CD8-positive, alpha-beta memory T cell (primary cell): ENCODE measurements at places on chromosomes 6 and 20.

GRCh38 chr20:58094698-58095097, 133.8 kb downstream of the ANKRD60 start:
- no peak for DNase-seq

GRCh38 chr6:111228094-111228493, 140.8 kb downstream of the SLC16A10 start:
- no peak for DNase-seq

DNA sequence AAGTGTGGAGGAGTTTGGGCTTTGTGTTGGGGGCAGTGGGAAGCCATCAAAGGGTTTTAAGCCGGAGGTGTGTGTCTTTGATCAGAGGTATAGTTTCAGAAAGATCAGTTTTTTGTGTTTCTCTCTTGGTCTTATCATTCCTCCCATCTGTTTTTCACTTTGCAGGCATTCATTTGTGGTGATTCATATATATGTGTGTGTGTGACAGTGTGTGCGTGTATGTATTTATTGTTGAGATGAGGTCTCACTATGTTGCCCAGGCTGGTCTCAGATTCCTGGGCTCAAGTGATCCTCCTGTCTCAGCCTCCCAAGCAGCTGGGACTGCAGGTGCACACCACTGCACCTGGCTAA, 11.1 kb upstream of the SERINC3 start:
- DNase-seq = peak; percentile 36

GRCh38 chr6:355373-356208, 36.0 kb upstream of the IRF4 start:
- no peak for DNase-seq

DNA sequence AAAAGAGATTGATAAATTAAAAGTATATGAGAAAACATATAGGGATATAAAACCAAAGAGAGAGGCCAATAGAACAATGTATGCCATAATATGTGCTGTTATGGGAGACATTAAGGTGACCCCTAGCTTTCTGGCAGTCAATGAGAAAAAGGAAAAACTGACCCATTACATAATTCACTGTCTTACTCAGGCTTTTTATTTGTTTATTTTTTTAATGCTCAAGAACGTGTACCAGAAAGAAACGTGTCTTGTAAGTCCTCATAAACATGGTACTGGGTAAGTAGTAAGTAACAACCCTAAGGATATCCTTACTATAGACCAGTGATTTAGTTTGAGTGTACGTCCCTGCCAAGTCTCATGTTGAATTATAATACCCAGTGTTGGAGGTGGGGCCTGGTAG, 160.8 kb upstream of the PHACTR1 start:
- no peak for DNase-seq

GRCh38 chr20:1332749-1333300, 3.9 kb upstream of the SDCBP2 start:
- DNase-seq = no peak

GRCh38 chr6:75282706-75283105, 1.9 kb downstream of the TMEM30A start:
- DNase-seq = no peak

DNA sequence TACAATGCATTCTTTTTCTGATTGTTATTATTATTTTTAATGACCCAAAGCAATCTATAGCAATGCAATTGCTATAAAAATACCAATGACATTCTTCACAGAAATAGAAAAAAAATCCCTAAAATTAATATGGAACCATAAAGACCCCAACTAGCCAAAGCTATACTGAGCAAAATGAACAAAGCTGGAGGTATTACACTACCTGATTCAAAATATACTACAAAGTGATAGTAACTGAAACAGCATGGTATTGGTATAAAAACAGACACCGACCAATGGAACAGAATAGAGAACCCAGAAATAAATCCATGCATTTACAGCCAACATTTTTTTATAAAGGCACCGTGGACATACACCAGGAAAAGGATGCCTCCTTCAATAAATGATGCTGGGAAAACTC, 60.5 kb upstream of the EEF1A1 start:
- no peak for DNase-seq

GRCh38 chr6:78117966-78118365, 465.1 kb downstream of the MEI4 start:
- DNase-seq = no peak

GRCh38 chr6:37793067-37793466, 26.5 kb upstream of the ZFAND3 start:
- DNase-seq = no peak

- DNase-seq = no peak
Observed at GRCh38 chr6:24763578-24763977, 11.2 kb upstream of the GMNN start.

DNA sequence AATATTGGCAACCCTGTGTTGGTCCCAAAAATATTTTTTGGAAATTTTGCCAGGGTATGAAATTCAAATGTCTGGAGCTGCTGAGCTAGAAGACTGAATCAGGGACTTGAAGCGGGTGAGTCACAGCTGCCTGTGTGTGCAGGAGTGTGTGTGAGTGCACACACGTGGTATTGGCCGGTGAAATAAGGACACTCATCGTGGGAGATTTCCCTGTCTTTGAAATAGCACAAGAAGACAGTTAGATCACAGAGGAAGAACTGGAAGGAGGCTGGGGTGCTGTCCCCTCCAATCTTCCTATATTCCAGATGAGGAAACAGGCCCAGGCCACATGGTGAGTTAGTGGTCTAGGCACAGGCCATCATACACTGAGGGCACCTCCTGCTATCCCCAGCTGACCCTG, 123.8 kb upstream of the MLN start:
- no peak for DNase-seq

- DNase-seq = no peak
Observed at GRCh38 chr6:160254467-160255312, 3.9 kb downstream of the SLC22A2 start.

- no peak for DNase-seq
Observed at GRCh38 chr20:42985628-42986027, 204.1 kb downstream of the PTPRT start.

GRCh38 chr20:50982363-50982762, 23.7 kb downstream of the MOCS3 start:
- peak; percentile 46 for DNase-seq

DNA sequence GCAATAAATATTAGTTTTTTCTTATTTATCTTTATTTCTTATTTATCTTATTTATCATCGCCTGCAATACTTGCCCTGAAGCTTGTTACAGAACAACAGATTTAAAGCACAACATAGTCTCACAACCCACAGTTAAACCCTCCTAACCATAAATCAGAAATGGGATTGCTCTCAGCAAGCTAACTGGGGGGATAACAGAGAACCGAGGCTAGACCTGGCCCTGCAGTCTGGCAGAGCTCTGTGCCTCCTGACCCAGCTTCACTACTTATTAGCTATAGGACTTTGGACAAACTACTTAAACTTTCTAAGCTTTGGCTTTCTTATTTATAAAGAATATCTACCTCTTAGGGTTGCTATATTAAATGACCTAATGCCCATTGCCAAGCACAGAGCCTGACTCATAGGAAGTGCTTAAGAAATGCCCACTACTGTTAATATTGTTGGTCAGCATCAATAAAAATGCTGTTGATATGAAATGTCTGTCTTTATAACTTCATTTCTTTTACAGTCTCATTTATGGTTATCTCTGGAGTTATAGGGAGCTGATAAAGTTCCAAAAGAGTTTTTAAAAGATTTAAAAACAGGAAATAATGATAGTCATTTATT, 87.9 kb upstream of the BEND6 start:
- DNase-seq = no peak

- no peak for DNase-seq
Observed at GRCh38 chr20:32780278-32780677, 18.1 kb downstream of the DNMT3B start.

- no peak for DNase-seq
Observed at GRCh38 chr20:48951646-48952045, 30.1 kb downstream of the ARFGEF2 start.

- no peak for DNase-seq
Observed at GRCh38 chr6:95143408-95144180, 433.7 kb upstream of the MANEA start.

DNA sequence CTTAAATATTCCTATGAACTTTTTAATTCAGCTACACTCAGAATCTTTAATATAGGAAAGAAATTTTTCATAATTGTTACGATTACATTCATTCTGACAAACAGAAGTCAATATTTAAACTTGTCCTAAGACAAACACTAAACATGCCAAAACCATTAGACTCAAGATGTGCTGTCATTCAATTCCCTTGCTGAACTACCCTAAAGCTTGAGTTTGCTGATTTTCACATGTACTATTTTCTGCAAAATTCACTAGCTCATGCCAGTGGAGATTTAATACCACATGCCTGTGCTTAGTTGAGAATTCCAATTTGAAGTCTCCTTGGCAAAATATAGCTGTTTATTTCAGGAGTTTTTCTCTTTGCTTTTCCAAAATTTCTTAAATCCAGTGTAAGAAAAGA, 448.0 kb downstream of the COL12A1 start:
- no peak for DNase-seq

DNA sequence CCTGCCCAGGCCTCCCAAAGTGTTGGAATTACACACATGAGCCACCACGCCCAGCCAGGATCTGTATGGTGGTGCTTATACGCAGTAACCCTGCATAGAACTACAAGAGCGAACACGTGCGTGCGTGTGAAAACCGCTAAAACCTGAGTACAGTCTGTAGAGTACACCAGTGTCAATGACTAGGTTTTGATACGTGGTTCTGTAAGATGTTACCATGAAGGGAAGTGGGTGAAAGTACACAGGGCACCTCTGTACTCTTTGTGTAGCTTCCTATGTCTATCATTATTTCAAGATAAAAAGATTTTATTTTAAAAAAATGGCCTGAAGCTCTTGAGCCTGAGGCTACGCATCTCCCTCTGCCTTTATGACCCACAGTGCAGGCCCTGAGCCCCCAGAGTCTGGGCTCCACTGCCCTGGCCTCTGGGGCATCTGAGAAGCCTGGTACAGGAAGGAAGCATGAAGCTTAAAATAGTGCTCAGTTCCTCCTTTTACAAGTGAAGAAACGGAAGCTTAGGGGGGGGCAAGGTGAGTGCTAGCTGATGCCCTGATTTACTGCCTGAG, 21.6 kb downstream of the LY86 start:
- peak; percentile 76 for DNase-seq

- DNase-seq = no peak
Observed at GRCh38 chr6:39488255-39488879, 165.9 kb upstream of the KCNK16 start.

DNA sequence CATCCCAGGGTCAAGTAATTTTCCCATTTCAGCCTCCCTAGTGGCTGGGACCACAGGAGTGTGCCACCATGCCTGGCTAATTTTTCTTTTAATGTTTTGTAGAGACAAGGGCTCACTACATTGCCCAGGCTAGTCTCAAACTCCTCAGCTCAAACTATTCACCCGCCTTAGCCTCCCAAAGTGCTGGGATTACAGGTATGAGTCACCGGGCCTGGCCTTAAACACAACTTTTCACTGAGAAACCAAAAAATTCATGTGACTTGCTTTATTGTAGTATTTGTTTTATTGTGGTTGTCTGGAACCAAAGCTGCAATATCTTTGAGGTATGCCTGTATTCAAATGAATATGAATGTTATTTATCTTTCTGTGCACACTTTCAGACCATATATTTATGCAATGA, 72.2 kb downstream of the RWDD2A start:
- DNase-seq = no peak

- DNase-seq = no peak
Observed at GRCh38 chr6:133340557-133340956, 99.4 kb downstream of the EYA4 start.

DNA sequence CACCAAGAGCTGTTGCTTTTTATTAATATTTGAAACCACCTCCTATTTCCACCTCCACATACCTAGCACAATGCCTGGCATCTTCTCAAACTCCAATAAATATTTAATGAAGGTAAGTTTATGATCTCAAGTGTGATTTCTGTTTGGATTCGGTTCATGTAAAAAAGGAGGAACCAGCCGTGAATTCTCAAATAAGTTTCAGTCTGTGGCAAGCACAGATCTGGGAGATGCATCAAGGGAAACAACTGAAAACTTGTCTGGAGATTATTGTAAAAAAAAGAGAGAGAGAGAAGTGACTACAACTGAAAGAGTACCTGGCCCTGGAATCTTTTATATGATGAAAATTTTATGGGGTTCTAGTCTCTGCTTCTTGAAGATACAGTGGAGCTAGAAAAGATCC, 52.8 kb upstream of the PNRC1 start:
- DNase-seq = no peak

DNA sequence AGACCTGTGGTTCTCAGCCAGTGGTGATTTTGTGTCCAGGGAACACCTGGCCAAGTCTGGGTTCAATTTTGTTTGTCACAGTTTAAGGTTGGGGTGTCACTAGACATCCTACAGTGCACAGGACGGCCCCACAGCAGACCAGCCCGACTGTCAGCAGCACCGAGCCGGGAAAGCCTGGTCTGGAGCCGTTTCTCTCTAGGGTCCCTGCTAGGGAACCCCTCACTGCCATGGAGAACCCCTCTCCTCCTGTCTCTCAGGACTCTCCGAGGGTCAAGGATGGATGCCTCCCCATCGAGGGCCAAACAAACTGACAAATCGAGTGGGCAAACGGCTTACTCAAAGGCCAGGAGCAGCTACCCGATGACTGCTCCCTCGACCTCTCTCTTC, 15.8 kb upstream of the STX16 start:
- DNase-seq = no peak

GRCh38 chr20:59139998-59140397, 23.6 kb upstream of the ZNF831 start:
- no peak for DNase-seq

DNA sequence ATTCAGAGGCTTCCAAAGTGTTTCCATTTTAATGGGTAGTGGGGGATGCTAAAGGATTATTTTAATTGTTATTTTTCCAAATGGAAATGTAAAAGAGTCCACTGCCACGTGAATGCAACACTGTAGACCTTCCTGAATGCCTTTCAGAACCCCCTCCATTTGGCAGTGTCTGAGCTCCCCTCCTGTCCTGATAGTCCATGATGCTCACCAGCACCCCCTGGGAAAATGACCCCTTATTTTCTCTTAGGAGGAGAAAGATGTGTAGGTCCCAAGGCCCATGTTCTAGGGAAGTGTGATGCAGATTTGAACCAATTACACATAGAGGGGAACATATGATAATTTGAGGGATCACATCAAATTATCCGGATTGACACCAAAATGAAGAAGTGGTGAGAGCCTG, 46.8 kb upstream of the SH3BGRL2 start:
- no peak for DNase-seq

DNA sequence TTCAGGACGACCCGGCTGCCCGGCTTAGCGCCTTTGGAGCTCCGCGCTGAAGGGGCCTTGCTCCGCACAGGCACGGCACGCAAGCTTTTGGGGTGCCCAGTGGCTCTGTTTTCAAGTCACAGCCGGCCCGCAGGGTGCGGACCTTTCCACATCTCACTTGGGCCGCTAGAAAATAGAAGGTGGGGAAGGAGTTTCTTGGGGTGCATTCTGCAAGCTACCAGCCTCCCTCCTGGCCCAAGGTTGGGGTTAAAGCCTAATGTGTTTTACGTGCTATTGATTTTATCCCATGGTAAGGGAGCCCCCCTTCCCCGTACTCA, 561 bp downstream of the KAT14 start:
- no peak for DNase-seq

GRCh38 chr6:122472022-122472340, 374 bp upstream of the SERINC1 start:
- no peak for DNase-seq
